ENCODE measurements at places on chromosomes 6 and 20.
A peak's percentile ranks its signal among the peaks of the same experiment; 100 is the strongest.

- DNase-seq = no peak
Measured at GRCh38 chr6:163500105-163500504, 85.6 kb downstream of the QKI start.

- no peak for DNase-seq
Measured at GRCh38 chr6:8579372-8579771, 144.0 kb upstream of the SLC35B3 start.

- no peak for DNase-seq
Measured at GRCh38 chr6:81380718-81381338, 371.7 kb downstream of the TENT5A start.

GRCh38 chr20:31864521-31865400, 5.6 kb downstream of the DUSP15 start:
- no peak for DNase-seq

- DNase-seq = no peak
Measured at GRCh38 chr6:106005954-106006353, 80.2 kb upstream of the PRDM1 start.

- DNase-seq = no peak
Measured at GRCh38 chr6:33888664-33889200, 84.9 kb upstream of the MLN start.

DNA sequence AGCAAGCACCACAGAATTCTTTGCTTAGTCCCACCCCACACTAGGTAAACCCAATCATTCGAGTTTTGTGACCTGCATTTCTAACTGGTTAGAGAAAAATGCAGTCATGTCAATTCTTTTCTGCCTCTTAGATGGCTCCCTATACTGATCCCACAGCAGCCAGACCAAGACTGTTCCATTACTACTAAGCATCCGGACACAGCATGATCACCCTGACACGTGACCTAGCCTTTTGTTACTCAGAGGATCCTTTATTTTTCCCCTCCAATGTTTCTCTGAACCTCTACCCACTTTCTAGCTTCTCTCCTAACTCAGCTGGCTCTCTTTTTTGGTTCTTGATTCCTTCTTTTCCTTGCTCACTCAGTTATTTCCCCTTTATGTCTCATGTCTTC, 87.9 kb downstream of the PDE10A start:
- no peak for DNase-seq

DNA sequence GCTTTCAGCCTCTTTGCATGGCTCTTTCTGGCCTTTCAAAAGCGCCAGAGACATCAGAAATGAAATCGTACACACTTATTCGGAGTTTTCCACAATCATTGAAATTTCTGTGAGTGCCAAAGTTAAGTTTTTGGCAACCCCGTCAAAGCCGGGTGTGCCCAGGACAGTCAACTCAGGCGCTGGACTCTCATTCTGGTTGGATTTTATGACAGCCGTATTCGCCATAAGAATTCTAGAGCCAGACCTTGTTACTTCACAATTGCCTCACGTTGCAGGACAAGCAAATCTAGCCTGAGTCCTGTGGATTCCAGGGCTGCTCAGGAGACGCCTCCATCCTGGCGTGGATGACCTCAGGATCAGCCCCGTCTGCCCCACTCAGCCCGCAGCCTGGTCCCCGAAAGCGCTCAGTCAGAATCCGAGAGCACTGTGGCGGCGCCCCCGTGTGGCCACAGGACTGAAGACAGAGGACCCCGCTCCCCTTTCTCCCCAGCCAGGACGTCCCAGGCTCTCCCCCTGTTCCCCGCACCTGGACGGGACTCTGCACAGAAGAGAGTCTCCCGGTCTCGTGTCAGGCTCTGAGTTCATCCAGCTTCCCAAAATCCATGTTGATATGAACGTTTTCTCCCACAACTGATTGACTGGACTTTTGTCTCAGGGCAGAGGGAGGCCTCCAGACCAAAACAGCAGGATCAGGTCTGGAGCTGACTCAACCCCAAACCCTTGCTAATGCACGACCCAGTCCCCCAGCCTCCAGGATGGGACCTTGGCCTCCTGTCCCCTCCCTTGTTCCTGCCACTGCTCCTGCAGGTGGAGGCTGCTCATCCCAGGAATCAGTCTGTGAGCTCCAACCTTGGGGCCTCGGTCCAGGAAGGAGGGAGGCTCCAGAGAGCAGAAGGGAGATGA, 38.2 kb downstream of the MICA start:
- peak; percentile 89 for DNase-seq

- DNase-seq = no peak
Measured at GRCh38 chr20:34049897-34050695, 56.4 kb downstream of the RALY start.

DNA sequence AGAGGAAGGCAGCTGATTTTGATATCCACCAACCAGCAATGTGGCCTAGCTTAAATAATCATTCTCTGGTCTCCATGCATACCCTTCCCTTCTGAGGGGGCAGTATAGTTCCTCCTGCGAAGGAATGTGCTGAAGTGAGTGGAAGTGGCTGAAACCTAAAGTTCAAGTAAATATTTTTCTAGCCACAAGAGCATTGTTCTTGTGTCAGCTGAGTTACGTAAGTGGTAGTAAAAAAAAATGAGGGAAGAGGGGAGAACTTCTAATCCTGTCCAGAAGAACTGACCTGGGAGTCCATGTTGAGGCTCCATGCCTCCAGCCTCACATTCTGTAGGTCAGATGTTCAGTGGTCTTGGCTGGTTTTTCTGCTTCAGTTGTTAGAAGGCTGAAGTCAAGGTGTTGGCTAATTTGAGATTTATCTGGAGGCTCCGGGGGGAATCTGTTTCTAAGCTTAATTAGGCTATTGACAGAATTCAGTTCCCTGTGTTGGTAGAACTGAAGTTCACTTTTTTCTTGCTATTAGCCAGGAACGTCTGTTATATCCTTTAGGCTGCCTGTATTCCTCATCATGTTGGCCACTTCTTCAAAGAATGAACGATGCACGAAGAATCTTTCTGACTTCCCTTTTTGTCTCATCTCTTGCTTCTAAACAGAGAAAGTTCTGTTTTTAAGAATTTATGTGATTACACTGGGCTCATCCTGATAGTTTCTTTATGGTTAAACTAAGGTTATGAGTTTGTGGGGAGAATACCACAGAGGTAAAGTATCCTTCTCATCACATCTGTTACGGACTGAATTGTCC, 207.1 kb upstream of the PRSS16 start:
- no peak for DNase-seq

DNA sequence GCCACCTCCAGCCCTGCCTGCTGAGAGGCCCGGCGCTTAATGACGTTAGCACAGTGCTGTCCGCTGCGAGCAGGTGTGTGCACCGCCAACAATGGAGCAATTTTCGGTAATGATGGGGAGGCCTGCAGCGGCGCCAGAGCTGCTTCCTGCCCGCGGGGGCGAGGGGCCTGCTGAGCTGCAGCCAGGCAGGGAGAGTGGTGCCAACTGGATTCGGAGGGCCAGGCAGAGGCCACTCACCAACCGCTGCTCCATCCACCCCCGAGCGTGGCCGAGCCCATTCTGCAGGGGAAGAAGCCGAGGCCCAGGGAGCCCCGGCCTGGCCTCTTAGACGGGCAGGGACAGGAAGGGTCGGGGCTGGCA, 9.6 kb downstream of the HRH3 start:
- no peak for DNase-seq

GRCh38 chr6:152372945-152373344, 264.2 kb downstream of the SYNE1 start:
- no peak for DNase-seq

DNA sequence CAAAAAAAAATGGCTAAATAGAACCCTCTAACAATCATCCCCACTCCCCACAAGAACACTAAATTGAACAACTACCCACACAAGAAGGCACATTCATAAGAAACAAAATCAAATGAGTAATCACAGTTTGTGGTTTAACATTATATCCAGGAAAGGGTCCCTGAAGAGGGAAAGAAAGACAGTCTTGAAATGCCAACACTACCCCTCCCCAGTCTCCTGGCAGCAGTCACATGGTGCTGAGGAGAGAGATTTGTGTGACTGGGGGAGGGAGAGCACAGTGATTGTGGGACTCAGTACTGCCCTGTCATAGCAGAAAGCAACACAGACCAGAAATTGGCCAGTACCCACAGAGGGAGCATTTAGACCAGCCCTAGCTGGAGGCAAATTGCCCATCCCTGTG, 443.7 kb upstream of the BTBD3 start:
- DNase-seq = no peak

GRCh38 chr6:108862479-108863191, 14.4 kb downstream of the ARMC2 start:
- no peak for DNase-seq

DNA sequence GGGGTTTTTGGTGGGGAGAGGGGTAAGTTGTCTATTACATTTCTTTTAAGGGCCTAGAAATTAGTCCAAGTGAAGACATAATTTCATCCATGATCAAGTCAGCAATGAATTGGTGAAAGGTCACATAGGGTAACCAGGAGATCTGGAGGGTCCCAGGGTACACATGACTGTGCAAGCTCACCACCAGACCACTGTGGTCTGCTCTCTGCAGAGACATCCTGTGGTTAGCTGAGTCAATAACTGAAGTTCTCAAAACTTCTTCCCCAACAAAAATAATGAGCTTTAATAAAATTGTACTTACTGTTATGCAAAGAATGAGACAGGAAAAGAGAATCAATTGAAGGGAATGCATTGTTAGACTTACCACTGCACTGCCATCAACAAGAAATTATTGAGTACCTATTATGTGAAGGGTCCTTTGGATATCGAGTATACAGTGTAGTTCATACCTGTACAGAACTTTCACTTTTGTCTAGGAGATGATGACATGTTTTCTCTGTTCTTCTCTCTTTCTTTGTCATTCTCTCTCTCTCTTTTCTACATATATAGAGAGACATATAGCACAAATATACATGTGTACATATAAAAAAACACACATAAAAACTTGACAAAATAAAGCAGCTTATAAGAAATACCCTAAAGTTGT, 209.8 kb downstream of the GJA1 start:
- DNase-seq = no peak

GRCh38 chr20:37384683-37385174, 38.8 kb downstream of the SRC start:
- peak; percentile 57 for DNase-seq

DNA sequence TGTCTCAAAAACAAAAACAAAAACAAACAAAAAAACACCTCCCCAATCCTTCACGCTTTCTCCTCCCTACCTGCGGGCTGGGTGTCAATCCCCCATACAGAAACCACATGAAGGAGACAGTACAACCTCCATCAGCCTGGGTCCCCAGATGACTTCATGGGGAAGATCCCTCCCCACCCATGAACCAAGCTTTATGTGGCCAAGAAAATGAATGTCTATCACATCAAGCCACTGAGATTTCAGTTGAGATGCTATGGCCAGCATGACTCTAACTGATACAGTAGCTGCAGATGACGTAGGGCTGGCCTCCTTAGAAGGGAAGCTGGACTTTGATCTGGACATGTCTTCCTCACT, 21.2 kb upstream of the BNIP5 start:
- DNase-seq = no peak

DNA sequence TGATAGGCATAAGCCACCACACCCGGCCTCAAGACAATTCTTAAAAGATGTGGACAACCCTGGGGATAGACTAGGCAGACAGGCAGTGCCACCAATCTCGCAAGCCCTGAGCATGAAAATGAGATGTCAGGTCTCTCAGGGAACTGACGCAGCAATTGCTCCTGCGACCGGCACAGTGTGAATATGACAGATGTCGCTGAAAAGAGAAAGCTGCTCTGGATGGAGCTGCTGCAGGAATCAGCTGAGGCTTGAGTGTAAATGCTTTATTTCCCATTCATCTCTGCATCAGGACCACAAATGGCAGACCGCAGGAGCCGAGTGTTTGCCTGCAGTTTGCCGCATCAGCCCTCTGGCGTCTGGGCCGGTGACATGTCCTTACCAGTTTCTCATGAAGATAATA, 68.4 kb downstream of the TFAP2C start:
- no peak for DNase-seq

DNA sequence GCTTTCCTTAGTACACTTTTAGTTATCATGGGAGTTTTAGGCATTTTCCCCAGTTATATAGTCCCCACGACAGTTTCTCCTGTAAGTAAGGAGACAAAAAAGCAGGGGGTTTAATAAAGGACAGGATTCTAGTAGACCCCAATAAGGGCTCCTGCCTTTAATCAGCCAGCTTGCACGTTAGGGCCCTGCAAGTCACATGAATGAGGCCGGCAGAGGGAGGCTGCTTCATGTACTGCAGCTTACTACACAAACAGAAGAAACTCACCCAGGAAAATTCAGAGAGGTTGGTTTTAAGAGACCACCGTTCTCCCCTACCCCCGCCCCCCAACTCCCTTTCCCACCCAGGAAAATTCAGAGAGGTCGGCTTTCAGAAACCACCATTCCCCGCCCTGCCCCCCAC, 229.7 kb upstream of the MOCS1 start:
- DNase-seq = no peak

DNA sequence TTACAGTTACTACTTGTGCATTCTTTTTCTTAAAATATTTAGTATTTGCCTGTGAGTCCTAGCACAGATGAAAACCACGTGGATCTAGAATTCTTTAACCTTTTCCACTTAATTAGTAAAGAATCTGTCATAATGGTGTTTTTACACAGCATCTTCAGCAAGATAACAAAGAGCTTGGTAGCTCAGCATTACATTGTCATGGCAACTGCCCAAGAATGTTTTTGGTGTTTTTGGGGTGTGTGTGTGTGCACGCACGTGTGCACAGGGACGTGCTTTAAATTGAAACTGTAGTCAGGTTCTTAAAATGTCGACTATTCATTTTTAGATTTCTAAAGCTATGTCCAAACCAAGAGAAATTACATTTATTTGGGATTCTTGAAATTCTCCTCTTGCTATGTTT, 108.0 kb downstream of the FIG4 start:
- no peak for DNase-seq

DNA sequence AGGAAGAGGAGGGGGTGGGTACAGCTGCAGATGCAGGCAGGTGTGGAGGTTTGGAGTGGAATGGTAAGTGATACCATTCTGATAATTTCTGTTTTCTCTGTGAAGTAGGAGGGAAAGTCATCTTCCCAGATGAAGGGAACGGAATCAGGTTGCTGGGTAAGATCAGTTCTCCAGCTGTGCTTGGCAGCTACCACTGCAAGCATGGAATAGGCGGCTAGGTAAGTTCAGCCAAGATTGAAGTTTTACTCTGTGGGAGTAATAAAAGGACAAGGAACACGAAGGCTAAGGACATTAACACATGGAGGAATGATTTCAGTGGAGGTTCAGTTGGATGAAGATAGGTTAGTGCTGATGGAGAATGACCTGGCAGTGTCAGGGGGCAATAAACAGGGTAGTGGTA, 128.3 kb downstream of the CARMIL1 start:
- DNase-seq = no peak

DNA sequence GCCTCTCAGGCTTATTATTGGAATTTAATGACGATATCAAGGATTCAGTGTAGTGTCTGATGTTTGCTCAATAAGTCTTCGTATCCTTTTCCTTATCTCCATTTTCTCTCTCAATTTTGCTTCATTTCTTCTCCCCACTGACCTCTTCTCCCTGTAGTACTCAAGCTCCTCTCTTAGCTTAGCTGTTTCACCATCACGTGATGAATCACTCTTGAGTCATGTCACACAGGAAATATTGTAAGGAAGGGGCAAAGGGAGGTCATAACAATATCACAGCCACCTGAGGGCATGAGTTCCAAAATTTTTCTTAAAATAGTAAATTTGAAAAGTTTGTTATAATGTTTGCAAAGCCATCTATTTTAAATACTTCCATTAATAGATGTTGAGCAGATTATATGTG, 392.2 kb upstream of the MARCKS start:
- no peak for DNase-seq

Data from stimulated activated CD4-positive, alpha-beta T cell treated with anti-CD3 and anti-CD28 coated beads, Interleukin-12 subunit alpha, Interleukin-12 subunit beta, amount 100 ng/mL, for 24 hours (primary cell).